ENCODE measurements at places on chromosomes 4 and X.

- DNase-seq: no peak
Observed at GRCh38 chr4:137587796-137588195, 55.5 kb upstream of the PCDH18 start.

- peak; percentile 56 for DNase-seq
Observed at GRCh38 chr4:7719354-7720174, 220.1 kb downstream of the AFAP1 start.

DNA sequence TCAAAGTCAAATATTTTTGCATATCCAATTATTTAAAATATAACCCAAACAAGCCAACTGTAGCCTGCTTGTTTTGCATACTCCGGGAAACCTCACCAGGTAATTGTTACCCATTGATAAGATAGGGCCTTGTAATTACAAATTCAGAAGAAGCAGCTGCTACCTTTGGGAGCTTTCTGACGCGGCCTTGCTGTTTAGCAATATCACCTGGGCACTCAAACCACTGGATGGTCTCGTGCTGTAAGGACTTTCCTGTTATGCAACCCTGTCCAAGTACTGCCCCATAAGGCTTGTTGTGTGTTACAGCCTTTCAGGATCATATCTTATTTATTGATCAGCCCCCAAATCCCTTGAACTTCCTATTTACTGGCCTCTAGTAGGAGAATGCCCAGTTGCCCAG is 52.1 kb downstream of the HS3ST1 start:
- DNase-seq: no peak

- no peak for DNase-seq
Observed at GRCh38 chr4:183240581-183241321, 79.3 kb downstream of the CLDN22 start.

DNA sequence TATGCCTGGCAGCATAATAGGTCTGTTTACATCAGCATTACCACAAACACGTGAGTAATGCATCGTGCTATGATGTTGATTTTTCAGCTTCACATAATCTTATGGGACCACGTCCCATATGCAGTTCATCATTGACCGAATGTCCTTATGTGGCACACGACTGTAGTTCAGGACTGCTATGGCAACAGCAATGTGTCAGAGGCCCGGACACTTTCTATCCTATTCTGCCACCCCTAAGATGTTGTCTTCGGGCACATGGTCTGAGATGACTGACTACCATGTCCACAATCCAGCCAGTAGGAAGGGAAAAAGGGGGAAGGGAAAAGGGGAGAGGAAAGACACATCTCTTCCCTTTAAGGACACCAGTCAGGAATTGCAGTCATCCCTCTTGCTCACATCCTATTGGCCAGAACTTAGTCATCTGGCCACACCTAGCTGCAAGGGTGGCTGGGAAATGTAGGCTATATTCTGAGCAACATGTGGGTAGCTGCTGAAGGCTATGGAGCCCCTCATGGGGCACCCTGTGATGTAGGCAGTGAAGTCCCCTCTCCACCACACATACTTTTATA is 196.0 kb upstream of the RBPJ start:
- no peak for DNase-seq

GRCh38 chr4:768995-769394 is 56.9 kb downstream of the CPLX1 start:
- no peak for DNase-seq

Measured in SK-N-DZ (cell line).